ENCODE measurements at places on chromosomes 5 and 9.

GRCh38 chr9:113566016-113566711 lies 102.6 kb downstream of the RGS3 start:
- DNase-seq, result no peak

GRCh38 chr9:136721339-136722092 lies 9.1 kb downstream of the DIPK1B start:
- DNase-seq, result no peak

- DNase-seq, result no peak
Observed at GRCh38 chr5:169696621-169697510, 59.8 kb downstream of the DOCK2 start.

DNA sequence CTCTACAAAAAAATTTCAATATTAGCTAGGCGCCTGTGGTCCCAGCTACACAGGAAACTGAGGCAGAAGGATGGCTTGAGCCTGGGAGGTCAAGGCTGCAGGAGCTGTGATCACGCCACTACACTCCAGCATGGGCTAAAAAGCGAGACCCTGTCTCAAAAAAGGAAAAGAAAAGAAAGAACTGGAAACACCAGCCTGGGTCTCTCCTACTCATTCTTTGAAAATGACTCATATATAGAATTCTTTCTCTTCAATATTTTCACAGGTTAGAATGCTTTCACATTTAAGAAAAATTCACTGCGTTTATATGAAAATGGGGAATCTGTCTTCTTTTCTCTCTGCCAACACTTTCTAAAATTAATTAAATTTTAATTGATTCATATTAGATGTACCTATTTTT lies 115.6 kb downstream of the TRPM6 start:
- DNase-seq, result no peak

DNA sequence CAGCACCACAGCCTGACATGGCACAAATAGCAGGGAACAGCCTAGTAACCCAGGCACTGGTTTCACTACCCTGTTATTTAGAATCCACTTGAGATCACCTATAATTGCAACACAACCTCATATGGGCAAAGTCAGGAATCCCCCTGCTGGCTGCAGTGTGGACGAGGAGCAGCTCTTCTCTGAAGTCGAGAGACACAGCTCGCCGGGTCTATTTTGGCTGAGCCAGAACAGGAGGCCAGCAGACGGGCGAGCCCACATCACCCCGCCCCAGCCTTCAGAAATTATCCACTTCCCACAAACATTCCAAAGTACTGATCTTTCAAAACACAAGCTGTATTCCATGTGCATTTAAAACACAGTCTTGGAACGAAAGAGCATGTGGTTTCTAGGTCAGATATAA lies 179.0 kb downstream of the ROR2 start:
- no peak for DNase-seq

GRCh38 chr9:116383133-116383532 lies 229.5 kb downstream of the PAPPA start:
- no peak for DNase-seq

Data from stimulated activated CD8-positive, alpha-beta memory T cell treated with anti-CD3 and anti-CD28 coated beads, Interleukin-15, amount 100 ng/mL, for 24 hours (primary cell).